CD4-positive, alpha-beta T cell treated with Interferon gamma for 1 hour (primary cell): ENCODE measurements at places on chromosomes 3 and 15.

GRCh38 chr3:65391068-65391467 lies 647.6 kb downstream of the MAGI1 start:
- no peak for DNase-seq

- no peak for DNase-seq
Measured at GRCh38 chr15:59243622-59244021, 37.0 kb downstream of the LDHAL6B start.

- no peak for DNase-seq
Measured at GRCh38 chr3:140910860-140911259, 30.8 kb upstream of the SLC25A36 start.

GRCh38 chr15:63606308-63606707 lies 9.1 kb downstream of the FBXL22 start:
- DNase-seq = no peak

DNA sequence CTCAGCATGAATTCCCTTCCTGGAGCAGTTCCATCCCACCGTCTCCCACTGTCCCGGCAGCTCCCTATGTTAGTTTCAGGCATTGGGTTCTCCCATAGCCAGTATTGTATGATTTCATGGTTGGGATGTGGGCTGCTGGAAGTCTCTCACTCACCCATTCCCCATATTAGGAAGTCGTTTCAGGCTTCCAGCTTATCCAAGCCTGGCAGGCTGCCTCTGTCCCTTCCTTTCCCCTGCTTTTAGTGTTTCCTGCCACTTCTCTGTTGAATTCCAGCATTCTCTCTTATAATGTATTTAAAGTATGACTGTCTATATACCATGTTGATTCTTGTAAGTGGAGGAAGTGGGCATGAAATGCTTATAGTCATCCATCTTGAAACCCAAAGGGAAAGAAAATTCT lies 309.7 kb upstream of the RBMS3 start:
- no peak for DNase-seq

GRCh38 chr3:112744825-112745566 lies 101.7 kb downstream of the CD200R1L start:
- no peak for DNase-seq

DNA sequence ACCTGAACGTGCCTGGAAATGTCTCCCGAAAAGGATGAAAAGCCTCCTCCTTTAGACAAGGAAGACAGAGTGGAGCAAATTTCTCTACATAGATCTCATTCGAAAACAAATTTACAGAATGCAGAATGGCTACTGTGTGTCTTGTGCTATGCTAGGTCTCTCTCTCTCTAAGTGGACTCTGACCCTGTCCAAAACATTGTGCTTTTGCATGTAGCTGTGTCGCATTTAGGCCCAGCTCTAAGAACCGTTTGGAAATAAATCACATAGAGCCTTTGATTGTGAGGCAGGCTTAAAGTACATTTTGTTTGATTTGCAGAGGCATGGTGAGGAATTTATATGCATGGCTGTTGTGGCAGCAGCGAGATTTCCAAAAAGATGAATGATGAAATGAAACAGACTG lies 198.0 kb downstream of the SV2B start:
- DNase-seq = no peak

- DNase-seq = no peak
Measured at GRCh38 chr3:117515309-117515708, 805.7 kb downstream of the TUSC7 start.

GRCh38 chr15:98549003-98549402 lies 99.3 kb upstream of the IGF1R start:
- no peak for DNase-seq

DNA sequence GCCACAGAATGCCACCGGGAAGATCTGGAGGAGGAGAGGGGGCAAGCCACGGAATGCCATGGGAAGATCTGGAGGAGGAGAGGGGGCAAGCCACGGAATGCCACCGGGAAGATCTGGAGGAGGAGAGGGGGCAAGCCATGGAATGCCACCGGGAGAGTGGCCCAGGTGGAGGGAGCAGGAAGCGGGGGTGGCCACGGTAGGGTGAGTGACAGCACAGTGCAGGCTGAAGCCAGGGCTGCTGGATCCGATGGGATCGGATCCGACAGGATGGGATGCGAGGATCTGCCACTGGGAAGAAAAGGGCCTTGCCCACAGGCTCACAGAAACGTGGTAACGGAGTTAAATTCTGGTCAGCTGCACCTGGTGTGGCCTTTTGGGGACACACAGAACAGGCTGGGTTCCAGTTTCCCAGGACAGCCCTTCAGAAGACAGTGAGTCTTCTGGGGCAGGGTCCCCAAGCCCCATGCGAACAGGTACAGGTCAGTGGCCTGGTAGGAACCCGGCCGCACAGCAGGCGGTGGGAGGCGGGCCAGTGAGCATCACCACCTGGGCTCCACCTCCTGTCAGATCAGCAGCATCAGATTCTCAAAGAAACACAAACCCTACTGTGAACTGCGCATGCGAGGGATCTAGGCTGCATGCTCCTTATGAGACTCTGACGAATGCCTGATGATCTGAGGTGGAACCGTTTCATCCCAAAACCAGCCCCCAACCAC lies 58.8 kb downstream of the XXYLT1 start:
- no peak for DNase-seq

DNA sequence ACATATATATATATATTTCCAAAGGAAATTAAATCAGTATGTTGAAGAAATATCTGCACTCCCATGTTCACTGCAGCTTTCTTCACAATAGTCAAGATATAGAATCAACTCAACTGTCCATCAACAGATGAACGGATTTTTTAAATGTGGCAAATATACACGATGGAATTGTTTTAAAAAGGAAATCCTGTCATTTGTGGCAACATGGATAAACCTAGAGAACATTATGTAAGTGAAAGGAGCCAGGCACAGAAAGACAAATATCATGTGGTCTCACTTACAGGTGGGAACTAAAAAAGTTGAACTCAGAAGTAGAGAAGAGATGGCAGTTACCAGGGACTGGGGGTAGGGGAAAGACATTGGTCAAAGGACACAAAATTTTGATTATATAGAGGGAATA lies 253.7 kb downstream of the ULK4 start:
- no peak for DNase-seq

- no peak for DNase-seq
Measured at GRCh38 chr3:194395212-194395611, 3.9 kb downstream of the GP5 start.

GRCh38 chr3:58570851-58571250 lies 6.3 kb downstream of the FAM107A start:
- DNase-seq = no peak

DNA sequence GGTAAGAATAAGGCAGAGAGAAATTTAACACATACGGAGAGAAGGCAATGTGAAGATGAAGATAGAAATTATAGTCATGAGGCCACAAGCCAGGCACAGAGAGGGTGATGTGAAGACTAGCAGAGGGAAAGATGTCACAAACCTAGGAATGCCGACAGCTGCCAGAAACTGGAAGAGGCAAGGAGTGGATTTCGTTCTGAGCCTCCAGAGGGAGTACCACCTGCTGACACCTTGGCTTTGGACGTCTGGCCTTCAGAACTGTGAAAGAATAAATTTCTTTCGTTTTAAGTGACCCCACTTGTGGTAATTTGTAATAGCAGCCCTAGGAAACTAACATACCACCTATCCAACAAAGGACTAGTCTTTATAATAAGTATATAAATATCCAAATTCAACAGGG lies 5.0 kb upstream of the SGO1 start:
- DNase-seq = no peak

DNA sequence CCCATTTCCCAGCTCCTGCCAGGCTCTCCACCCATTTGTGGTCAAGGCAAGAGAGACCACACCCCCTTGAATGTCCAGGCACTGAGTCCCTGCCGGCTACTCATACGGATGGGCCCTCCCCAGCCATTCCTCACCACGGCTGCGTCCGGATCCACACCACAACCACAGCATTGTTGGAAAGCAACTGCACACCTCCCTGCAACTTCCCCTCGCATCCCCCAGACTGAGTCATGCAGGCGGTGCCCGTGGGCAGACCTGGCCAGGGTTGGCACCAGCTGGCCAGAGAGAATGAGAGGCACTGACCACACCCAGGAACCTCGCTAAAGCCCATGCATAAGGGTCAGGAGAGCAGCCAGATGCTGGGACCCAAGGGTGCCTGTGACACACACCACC lies 30.5 kb downstream of the LOXL1 start:
- DNase-seq = no peak

DNA sequence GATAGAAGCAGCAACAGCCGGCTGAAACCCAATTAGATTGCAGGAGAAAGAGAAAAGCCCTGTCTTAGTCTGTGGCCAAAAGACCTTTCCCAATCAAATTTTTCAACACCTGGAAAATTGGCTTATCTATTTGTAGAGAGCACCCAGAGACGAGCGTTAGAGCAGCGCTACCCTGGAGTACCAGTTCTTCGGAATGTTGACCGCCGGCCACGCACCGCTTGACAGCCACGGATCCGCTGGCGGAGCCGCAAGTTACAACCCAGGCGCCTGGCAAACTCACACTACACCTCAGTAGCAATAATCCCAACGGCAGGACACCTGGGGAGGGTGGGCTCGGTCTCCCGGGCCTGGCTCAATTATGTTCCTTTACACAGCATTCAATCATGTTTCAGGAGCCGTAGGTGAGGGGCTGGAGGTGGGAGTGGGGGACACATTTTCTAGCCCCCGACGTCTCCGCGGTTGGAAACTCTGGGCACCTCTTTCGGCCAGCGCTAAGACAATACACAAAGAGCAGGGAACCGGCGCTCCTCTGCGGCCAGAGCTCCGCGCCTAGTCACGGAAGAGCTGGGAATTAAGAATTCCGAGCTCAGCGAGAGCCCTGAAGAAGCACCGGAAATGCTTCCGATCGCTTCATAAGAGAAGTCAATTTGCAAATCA lies 1.2 kb downstream of the MB21D2 start:
- no peak for DNase-seq

GRCh38 chr15:53072077-53072476 lies 281.9 kb upstream of the ONECUT1 start:
- no peak for DNase-seq

- no peak for DNase-seq
Measured at GRCh38 chr3:23330568-23330967, 127.4 kb downstream of the UBE2E2 start.

GRCh38 chr3:191324936-191325335 lies 4.3 kb upstream of the CCDC50 start:
- no peak for DNase-seq

DNA sequence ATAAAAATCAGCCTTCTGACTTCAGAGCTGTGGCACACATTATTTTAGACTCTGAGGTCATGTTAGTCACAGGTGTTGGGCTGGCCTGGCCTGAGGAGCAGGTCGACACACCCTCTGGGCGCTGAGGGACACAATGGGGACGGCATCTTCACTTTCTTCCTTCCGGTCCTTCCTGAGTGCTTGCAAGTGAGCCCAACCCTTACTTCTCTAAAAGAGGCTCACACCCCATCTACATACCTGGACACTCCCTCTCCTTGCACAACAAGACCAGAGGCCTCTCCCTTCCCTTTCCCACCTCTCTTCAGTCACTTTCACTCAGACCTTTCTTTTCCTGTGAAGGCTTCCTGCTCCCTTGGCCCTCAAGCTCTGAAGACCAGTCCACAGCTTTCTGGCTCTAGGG lies 85.4 kb downstream of the XXYLT1 start:
- no peak for DNase-seq

DNA sequence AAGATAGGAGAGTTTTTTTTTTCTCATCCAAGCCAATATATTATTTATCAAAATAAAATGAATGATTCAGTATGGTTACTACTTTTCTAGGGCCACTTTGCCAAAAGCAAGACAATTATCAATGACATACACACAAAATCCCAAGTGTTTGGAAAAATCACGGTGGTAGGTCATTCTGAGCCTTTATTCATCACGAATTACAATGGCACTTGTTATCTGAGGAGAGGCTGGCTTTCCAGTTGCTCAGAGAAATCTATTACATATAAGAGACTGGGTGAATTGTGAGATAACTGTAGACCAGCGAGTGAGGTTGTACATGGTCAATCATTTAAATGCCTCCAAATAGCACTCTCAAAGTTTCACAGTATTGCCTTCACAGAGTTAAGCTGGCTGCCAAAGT lies 20.4 kb upstream of the FGF12 start:
- no peak for DNase-seq

DNA sequence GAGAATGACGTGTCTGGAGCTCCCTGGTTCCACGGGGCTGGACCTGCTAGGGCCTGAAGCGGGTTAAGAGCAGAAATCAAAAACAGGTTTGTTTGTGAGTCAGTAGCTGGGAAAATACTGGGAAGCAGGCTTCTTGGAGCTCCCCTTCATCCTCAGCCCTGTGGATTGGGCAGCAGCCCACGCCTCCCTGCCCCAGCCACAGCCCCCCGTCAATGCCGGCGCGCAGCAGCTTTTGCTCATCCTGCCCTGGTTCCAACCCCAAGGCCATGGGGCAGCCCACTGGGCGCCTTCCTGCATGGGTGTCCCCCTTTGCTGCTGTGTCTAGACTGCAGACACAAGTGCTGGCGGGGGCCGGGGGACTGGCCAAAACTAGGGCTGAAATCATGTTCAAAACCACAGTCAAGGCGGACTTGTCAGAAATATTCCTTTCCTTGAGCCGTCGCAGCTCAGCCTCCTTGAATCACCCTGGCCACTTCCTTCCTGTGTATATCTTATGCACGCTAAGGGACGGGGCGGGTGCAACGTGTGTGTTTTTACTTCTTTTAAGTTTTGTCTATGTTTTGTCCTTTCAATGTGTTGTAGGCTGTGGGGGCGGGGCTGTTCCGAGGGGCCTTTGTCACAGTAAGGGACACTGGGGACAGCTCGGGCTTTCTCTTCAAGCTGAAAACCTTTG lies 108.1 kb downstream of the KLF13 start:
- peak; percentile 81 for DNase-seq
